ENCODE measurements at places on chromosomes 5 and 9.
A peak's percentile ranks its signal among the peaks of the same experiment; 100 is the strongest.

- DNase-seq: peak; percentile 49
Observed at GRCh38 chr5:96483878-96484277, 50.8 kb upstream of the PCSK1 start.

DNA sequence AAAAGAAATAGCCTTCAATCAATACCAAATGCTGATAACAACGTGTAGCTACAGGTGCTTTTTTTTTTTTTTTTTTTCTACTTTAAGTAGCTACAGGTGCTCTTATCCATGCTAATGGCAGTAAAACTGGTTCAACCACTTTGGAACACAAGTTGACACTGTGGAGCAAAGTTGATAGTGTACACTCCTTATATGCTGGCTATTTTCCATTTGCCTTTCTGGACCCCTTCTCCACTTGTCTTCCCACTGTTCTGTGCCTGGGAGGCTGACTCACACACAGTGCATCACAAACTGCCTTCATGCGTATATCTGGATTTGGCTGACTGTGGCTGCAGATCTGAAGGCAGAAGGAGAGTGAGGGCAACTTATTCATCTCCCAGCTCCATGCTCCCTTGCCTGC lies 247.9 kb downstream of the MSX2 start:
- DNase-seq: no peak

DNA sequence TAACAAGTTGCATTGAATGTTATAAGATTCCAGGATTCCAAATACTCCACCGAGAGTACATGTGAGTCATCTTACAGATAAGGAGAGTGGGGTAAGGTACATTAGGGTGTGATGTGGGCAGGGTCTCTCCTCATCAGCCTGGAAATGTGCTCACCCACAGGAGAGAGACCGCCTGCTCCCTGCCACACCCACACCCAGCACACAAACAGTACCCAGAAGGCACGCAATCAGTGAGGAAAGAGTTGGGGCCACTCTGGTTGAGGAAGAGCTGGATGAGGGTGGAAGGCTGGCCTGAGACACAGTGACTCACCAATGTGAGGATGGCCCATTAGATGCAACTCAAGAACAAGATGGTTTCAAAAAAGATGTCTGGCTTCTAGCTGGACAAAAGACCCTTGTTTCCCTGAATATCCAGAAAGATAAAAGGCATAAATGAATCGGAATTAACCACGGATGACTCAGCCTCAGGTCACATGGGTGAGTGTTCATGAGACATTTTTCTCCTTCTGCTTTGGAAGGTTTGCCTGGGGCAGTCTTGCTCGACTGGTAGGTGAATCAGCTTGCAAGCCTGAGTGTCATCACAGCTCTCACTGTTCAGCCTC lies 51.1 kb upstream of the LHFPL2 start:
- DNase-seq: peak; percentile 40

GRCh38 chr9:116475201-116475600 lies 211.9 kb upstream of the TRIM32 start:
- peak; percentile 7 for DNase-seq

- no peak for DNase-seq
Observed at GRCh38 chr9:26727471-26727870, 165.1 kb downstream of the CAAP1 start.

DNA sequence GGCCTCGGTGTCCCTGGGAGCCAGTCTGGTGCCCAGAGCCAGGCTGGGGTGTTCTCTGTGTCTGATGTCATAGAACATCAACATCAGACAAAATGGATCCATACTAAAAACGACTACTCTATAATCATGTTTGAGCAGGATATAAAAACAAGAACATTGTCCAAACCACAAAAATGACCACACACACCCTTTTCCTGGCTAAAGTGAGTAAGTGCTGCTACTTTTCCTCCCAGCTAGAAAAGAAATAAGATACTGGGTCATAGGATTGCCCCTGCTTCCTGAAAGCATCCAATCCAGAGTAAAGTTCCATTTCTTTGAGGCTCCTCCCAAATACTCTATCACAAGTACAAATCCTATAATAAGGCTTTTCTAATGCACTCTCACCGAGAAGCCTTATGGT lies 19.7 kb upstream of the TRAF1 start:
- no peak for DNase-seq
